ENCODE measurements at places on chromosomes 2 and 18. TPM values are rescaled to one million over a fixed set of nuclear protein-coding genes. Genes with fewer than 3 reads are reported as not detected.

DNA sequence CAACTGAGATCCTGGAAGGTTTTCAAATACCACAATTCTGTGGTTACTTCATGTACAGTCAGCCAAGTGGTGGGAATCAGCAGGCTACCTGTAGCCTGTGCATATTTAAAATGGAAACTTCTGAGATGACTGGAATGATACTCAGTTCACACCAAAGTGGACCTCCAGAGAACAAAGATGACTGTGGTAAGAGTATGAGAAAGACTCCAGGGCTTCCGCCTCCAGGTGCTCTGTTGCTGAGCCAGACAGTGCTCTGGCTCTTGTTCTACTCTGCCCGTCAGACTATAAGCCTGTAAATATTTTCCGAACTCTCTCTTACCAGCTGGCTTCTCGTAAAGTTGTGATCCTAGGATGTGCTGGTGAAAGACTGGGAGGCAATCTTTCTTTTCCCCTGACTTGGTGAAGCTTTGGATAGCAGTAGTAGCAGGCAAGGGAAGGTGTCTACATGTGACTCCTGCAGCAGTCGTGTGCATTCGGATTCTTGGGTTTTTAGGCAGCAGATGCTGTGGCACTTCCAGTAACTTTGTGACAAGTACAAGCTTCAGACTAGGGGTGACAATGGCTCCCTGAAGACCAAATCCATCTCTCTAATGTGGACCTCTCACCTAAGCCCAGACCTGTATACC is 23.1 kb downstream of the ST3GAL5 start:
- H3K27me3 ChIP-seq = no peaks in the 10 kb centered on the region
- no peak overlapping the region for H3K4me3 ChIP-seq
- H3K27ac ChIP-seq = peak overlapping the region; percentile 38
- no peak for DNase-seq
- H3K36me3 ChIP-seq = no peaks in the 10 kb centered on the region

The TNFAIP6 gene
- 3.2 TPM for total RNA-seq

DNA sequence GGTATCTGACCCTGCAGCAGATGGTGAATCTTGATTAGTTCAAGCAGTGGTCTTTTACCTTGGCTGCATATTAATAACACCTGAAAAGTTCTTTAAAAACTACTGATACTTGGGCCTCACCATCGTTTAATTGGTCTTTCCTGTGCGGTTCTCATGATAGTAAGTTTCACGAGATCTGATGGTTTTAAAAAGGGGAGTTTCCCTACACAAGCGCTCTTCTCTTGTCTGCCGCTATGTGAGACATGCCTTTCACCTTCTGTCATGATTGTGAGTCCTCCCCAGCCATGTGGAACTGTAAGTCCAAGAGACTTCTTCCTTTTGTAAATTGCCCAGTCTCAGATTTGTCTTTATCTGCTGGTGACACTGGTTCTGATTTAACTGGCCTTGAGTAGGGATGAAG is 102.3 kb downstream of the LYPD1 start:
- no peak for DNase-seq
- no peaks in the 10 kb centered on the region for H3K4me1 ChIP-seq
- H3K27me3 ChIP-seq = no peaks in the 10 kb centered on the region

The SLC4A1AP gene
- 23.8 TPM for total RNA-seq

DNA sequence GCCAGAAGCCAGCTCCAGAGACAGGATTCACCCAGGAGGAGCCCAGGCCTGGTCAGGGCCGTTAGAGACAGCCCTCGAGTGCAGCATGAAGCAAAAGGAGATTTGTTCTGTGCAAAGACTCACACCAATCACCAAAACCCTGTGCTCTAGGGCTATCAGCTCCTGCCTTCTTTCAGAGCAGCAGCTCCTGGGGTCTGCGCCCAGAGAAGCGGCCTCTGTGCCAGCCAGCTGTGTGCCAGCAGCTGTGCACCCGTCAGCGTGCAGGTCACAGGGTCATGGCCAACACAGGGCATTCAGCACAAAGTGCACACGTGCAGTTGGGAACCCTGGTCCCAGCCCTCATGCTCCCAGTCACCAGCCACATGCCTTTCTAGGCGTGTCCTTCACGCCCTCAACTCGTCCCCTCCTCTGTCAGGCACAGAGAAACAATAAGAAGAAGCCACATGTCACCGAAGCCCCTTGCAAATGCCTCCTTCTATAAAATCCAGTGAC is 49.3 kb downstream of the ZNF516 start:
- no peak for DNase-seq
- H3K27ac ChIP-seq = peak overlapping the region; percentile 91
- H3K27me3 ChIP-seq = no peaks in the 10 kb centered on the region
- H3K4me1 ChIP-seq = peaks cover 13% of the 10 kb centered on the region
- H3K4me3 ChIP-seq = peak overlapping the region; percentile 33

DNA sequence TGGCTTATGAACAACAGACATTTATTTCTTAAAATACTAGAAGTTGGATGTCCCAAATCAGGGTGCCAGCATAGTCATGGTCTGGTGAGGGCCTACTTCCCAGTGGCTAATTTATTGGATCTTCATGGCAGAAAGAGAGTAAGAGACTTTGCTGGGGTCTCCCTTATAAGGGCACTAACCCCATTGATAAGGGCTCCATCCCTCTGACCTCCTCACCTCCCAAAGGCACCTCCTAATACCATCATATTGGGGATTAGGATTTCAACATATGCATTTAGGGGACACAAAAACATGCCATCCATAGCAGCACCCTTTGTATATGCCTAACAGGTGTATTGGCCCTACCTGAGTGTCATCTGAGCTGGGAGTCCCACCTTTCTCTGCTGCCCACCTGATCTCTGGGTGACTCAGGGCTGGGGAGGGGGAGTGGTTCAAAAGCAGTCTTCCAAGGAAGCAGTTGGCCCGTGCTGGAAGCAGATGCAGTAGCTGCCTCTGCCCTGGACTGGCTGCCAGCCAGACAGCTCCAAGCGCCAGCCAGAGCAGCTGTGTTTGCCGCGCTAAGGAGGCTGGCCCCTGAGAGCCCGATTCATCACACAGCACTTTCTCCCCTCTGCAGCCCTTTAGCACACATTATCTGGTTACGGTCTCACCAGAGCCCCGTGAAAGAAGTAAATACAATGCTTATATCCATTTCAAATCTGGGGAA is 84.6 kb downstream of the SMAD7 start:
- no peak for DNase-seq
- no peak overlapping the region for H3K4me3 ChIP-seq
- H3K27me3 ChIP-seq = no peaks in the 10 kb centered on the region
- H3K36me3 ChIP-seq = no peaks in the 10 kb centered on the region

- DNase-seq = no peak
- no peak overlapping the region for H3K27ac ChIP-seq
- H3K4me3 ChIP-seq = no peak overlapping the region
- H3K36me3 ChIP-seq = no peaks in the 10 kb centered on the region
- H3K4me1 ChIP-seq = no peaks in the 10 kb centered on the region
These were observed 305.7 kb downstream of the CYRIA start for GRCh38 chr2:16359961-16360360.

The RGPD4 gene
- total RNA-seq = not detected

All from uterus (tissue), 4 donors.